ENCODE measurements at places on chromosomes 11 and 22. TPM values are rescaled to one million over a fixed set of nuclear protein-coding genes. Genes with fewer than 3 reads are reported as not detected.

The GAL gene
- not detected for total RNA-seq

The TBX10 gene
- total RNA-seq, result not detected

The OR8D4 gene
- total RNA-seq, result not detected

The SGSM1 gene
- not detected for total RNA-seq

The HEPHL1 gene
- not detected for total RNA-seq

The SWAP70 gene
- 13.3 TPM for total RNA-seq

The MRGPRD gene
- total RNA-seq, result not detected

The SLC16A8 gene
- total RNA-seq, result not detected

The CYP2D6 gene
- total RNA-seq, result 2.9 TPM

The HBB gene
- total RNA-seq, result not detected

The THRSP gene
- not detected for total RNA-seq

The OR52A1 gene
- total RNA-seq, result not detected

The OR52E2 gene
- not detected for total RNA-seq

The GPR83 gene
- total RNA-seq, result not detected

The IPO7 gene
- total RNA-seq, result 111 TPM

The SYT7 gene
- total RNA-seq, result not detected

The MUC5AC gene
- total RNA-seq, result not detected

The CHADL gene
- total RNA-seq, result 0.37 TPM

The CWF19L2 gene
- total RNA-seq, result 15.5 TPM

The PTGDR2 gene
- 3.4 TPM for total RNA-seq

The LAYN gene
- 12.8 TPM for total RNA-seq

The ATP5MG gene
- total RNA-seq, result 275 TPM

The PANX2 gene
- total RNA-seq, result 0.10 TPM

The SEPTIN5 gene
- total RNA-seq, result not detected

The SSTR3 gene
- 3.6 TPM for total RNA-seq

The ESAM gene
- total RNA-seq, result 0.50 TPM

The CSNK1E gene
- 74.7 TPM for total RNA-seq

The TRIM29 gene
- not detected for total RNA-seq

The ASCC2 gene
- total RNA-seq, result 91.4 TPM

The YWHAH gene
- 251 TPM for total RNA-seq

The CCDC81 gene
- 0.66 TPM for total RNA-seq

The MYO18B gene
- 1.2 TPM for total RNA-seq

The MS4A1 gene
- total RNA-seq, result 1.4 TPM

The KBTBD3 gene
- total RNA-seq, result 6.2 TPM

The ZNF70 gene
- total RNA-seq, result 2.2 TPM

The C11orf21 gene
- total RNA-seq, result 43.2 TPM

The NFAM1 gene
- 0.05 TPM for total RNA-seq

The SLC22A9 gene
- total RNA-seq, result not detected

The ADAMTS15 gene
- 0.08 TPM for total RNA-seq

The CECR2 gene
- total RNA-seq, result not detected

The LRRC74B gene
- not detected for total RNA-seq

The SULT4A1 gene
- not detected for total RNA-seq
